Activated naive CD4-positive, alpha-beta T cell (primary cell): ENCODE measurements at places on chromosomes 16 and 17.

DNA sequence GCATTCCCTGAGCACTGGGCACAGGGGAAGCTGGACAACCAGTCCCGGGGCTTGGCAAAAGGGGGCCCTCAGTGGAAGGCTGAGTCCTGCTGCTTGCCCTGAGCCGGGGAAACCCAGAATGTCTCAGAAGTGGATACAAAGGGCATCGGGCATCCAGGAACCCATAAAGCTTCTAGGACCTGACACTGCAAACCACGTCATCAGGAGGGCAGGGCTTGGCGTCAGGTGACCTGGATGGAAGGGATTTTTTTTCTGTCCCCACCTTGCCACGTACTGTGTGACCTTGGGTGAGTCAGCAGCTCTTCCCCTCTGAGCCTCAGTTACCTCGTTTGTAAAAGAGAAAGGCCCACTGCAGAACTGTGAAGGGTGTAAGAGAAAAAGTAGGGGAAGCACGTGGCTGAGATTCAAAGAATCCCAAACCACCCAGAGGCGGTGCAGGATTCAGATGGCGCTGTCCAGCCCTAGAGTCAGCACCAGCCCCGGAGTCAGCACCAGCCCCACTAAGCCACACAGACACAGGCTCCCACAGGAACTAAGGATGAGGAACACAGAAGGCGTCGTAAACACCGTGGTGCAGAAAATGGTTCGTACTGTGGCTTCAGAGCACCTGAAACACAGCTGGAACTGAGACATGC lies 53.7 kb downstream of the C16orf95 start:
- no peak for DNase-seq

GRCh38 chr17:83195330-83196023 lies 116.1 kb downstream of the METRNL start:
- DNase-seq, result no peak

- no peak for DNase-seq
These were observed 1.6 kb downstream of the CA4 start for GRCh38 chr17:60151355-60151754.

DNA sequence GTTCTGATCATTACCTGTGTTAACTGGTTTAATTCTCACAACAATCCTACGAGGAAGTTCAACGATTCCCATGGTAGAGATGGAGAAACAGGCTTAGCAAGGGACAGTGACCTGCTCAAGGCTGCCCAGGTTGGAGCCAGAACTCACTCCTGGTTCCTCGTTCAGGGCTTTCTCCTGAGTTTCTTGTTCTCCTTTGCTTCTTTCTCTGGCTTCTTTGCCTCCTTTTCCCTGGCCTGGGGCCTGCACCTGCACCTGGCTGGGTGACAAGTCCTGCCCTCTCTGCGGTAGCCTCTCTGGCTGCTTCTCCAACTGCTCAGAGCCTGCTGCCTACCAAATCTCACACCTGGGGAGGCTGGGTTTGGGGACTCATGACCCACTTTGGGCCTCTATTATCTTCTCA lies 2.8 kb downstream of the CCL22 start:
- no peak for DNase-seq

GRCh38 chr17:21540502-21540901 lies 151.8 kb upstream of the KCNJ18 start:
- no peak for DNase-seq

DNA sequence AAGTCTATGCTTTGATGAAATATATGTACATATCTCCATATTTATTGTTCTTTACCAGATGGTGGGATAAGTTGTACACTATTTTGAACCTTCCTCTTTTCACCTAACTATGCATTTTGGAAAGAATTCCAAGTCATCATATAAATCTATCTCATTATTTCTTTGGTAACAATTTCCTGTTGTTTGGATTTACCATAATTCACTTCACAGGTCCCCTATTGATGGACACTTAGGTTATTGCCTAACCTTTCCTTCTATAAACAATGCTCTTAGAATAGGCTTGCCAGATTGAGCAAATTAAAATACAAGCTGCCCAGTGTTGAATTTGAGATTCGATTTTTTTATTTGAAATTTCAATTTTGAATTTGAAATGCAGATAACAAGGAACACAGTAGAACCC lies 28.9 kb upstream of the DHX8 start:
- DNase-seq, result no peak

DNA sequence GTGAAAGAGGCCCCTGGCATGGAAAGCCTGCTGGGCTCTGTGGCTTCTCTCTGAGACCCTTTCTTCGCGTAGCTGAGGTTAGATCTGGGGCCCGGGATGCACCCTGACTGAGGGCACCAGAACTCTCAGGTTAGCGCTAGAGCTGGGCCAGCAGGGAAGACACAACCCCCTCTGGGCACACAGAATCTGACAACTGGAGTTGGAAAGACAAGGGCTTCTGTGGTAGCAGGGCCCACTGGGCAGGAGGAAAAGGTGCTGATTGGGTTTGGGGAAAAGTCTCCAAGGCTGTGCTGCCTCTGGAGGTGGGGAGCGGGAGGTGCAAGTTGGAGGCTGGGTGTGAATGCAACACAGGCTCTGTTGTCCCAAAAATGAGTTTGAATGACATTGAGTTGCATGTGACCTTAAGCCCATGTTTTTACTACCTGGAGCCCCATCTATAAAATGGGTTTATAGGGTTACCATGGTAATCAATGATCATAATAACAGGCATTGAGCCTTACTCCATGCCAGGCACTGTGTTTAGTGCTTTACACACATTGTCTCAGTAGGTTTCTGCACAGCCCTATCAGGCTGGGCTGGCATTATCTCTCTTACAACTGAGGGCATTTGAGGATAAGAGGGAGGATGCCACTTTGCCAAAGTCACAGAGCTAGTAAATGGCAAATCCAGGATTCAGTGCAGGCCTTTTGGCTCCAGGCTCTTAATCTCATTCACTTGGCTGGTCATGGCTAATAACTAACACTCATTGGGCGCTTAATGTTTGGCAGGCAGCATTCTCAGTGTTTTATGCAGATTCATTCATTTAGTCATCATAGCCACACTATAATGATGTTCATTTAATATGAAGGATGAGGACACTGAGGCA lies 9.5 kb upstream of the IGFBP4 start:
- peak; percentile 8 for DNase-seq

GRCh38 chr17:19387921-19388521 lies 1.0 kb upstream of the MFAP4 start:
- DNase-seq, result no peak

DNA sequence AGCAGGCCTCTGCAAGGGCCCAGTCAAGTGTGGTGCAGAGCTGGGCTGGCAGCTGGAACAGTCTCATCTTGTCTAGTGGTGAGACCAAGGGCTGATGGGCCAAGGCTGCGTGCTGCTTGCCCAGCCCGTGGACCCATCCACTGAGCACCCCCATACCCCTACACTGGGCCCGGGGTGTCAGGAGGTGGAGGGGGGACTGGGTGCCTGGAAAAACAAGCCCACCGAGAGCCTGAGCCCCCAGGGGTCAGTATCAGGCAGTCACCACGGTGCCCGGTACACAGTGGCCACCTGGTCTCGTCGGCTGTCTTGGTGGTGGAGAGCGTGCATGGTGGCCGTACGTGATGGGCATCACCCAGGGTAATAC lies 238.3 kb downstream of the SEC14L1 start:
- no peak for DNase-seq

DNA sequence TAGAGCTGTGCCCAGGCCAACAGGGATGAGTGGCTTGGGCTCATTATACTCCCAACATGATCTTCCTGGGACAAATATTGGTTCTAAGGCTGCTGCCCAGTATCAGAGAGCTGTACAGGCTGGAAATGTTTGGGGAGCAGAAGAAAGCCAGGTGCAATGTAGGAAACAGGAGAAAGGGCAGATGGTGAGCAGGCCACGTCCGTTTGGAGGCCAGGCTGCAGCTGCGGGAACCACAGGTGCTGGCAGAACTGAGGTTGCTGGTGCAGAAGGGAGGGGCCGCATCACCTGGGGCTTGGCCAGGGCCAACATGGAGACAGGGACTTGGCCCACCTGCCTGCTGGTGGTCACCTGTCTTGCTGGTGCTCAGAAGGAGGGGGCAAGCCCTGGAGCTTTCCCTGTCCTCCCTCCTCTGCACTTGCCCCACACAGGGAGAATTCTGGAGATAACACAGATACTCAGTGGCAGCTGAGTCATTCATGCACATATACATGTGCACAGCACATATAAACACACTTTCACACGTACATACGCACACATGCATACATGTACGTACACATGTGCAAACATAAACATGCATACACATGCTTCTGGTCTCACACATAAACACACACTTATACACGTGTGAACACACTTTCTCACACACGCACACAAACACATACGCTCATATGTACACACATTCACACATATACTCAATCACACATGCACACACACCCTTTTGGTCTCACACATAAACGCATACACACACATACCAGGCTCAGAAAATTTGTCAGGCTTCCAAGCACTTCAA lies 67.7 kb downstream of the WSCD1 start:
- no peak for DNase-seq
